ENCODE measurements at places on chromosomes 2 and 18. TPM values are rescaled to one million over a fixed set of nuclear protein-coding genes. Genes with fewer than 3 reads are reported as not detected.

Gene DYSF
- total RNA-seq: 16.5 TPM

Gene CCT4
- 122 TPM for total RNA-seq

Gene C2orf78
- total RNA-seq: not detected

Gene HOXD11
- not detected for total RNA-seq

Gene KHK
- 2.5 TPM for total RNA-seq

Gene ALPG
- total RNA-seq: not detected

Gene C2orf81
- 3.1 TPM for total RNA-seq

Gene SOX11
- total RNA-seq: 58.1 TPM
